ENCODE measurements at places on chromosomes 3 and 15. TPM values are rescaled to one million over a fixed set of nuclear protein-coding genes. Genes with fewer than 3 reads are reported as not detected.

SAXO2 gene
- polyA plus RNA-seq: not detected

IQCF5 gene
- not detected for polyA plus RNA-seq

SLC38A3 gene
- polyA plus RNA-seq: not detected

ARHGEF26 gene
- 0.06 TPM for polyA plus RNA-seq

SLC24A5 gene
- polyA plus RNA-seq: not detected

CLRN1 gene
- polyA plus RNA-seq: not detected

FSIP1 gene
- polyA plus RNA-seq: 1.1 TPM

Data from CD4-positive, alpha-beta memory T cell (primary cell).